Sigmoid colon (tissue), 7 donors: ENCODE measurements at places on chromosomes 2 and 18. TPM values are rescaled to one million over a fixed set of nuclear protein-coding genes. Genes with fewer than 3 reads are reported as not detected.

- no peak for DNase-seq
Observed at GRCh38 chr18:13696961-13697360, 29.4 kb downstream of the FAM210A start.

GRCh38 chr2:120403261-120403660, 57.3 kb downstream of the INHBB start:
- no peak for DNase-seq

DNA sequence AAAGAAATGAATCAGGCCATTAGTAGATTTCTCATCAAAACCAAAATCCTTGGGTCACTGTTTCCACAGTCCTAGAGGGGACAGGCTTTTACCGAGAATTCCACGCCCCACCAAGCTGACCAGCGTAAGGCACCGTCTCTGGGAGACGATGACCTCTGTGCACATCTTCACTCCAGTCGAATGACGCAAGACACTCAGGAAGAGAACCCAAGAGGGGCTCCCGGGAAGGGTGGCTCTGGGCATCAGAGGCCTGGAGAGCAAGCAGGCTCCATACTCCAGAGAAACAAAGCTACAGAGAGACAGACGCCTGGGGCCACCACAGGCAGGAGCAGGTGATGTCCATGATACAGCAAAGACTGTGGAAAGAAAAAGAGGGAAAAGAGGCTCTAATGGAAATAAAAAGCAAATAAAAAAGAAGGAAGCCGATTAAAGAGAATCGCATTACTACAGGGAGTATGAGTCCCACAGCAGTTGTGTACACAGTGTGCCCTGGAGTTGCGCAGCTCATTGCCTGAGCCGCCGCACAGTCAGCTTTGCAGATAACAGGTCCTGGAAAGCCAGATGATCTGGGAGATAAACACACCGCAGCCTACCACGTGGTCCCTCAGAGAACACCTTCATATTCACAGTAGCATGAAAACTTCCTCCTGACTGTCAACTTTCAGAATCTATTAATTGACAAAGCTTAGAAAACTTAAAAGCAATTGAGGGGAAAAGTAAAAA, 572.7 kb upstream of the SALL3 start:
- no peak for DNase-seq

DNA sequence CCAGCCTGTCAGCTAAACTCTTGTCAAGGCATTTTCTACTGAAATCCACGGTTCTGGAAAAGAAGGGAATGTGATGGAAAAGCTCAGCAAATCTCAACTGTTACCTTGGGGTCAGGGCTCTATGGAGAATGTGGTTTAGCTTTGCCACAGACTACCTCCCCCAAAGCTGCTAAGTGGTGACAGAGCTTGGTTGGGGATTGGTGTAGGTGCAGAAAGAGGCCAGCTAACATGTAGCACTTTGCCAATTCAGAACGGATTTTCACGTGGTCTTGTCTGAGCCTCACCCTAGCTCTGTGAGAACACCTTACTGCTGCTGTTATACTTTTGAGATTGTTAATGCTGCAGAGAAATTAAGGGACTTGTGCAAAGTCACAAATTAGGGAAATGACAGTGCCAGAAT, 331.1 kb downstream of the RND3 start:
- DNase-seq: no peak

The NOSTRIN gene
- 5.1 TPM for total RNA-seq

DNA sequence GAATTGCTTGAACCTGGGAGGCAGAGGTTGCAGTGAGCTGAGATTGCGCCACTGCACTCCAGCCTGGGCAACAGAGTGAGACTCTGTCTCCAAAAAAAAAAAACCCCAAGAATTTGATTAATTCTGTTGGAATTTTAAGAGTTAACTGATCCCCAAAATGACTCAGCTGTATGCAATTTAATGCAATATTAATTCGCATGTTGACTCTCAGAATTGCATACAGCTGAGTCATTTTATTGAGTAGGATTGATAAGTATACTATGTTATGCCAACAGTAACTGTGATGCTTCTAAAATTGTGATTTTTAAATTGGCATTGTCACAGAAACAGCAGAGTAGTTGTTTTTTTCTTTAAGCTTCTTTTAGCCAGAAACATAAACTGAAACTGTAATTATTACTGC, 19.6 kb downstream of the MSH2 start:
- DNase-seq: no peak

DNA sequence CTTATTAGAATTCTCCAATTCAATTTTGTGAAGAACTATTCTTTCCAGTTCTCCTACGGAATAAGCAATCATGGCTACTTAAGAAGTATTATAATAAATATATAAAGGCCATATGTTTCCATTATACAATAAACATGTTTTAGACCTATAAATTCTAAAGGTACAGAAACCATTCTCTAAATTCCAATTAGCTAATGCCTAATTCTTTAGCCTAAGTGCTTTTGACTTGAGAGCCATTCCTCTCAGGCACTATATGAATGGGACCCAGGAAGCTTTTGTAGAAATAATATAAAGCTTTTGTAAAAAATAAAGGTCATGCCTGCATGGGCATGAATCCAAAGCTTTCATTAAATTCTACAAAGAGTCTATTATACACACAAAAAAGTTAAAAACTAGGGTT, 161.0 kb upstream of the UNC80 start:
- no peak for DNase-seq

DNA sequence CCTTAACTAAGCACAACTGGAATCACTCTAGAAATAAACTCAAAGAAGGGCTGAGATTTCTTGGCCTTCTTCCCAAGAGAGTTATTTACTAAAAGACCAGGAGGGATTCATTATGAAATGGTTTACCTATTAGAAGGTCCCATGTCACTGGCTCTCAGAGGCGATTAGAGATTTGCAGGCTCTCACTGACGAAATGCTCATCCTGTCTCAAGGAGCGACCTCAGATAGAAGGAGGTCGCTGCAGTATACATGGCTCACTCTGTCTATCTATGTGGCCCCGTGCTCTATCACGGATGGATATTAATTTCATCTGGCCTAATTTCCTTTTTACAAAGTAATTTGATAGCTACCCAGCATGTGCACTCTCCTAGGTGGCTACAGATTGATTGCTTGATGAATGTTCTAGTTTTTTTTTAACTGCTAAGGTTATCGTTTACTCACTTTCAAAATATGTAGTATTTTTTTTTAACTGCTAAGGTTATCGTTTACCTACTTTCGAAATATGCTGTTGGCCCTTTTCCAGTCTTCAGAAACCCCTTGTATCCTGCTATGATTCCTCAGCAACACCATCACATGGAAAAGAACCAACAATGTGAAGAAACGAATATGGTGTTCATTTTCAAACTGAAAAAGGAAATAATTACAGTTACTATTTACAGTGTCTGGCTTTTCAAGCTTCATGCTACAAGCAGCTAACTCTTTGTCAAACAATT, 9.1 kb downstream of the SMIM21 start:
- DNase-seq: no peak

GRCh38 chr18:1350931-1351450, 446.3 kb downstream of the ADCYAP1 start:
- DNase-seq: no peak

GRCh38 chr2:15112216-15112615, 448.9 kb downstream of the NBAS start:
- no peak for DNase-seq

The EVA1A gene
- not detected for total RNA-seq

- peak; percentile 42 for DNase-seq
Observed at GRCh38 chr2:233114421-233114861, 54.3 kb downstream of the INPP5D start.

The RBM43 gene
- 11.1 TPM for total RNA-seq

DNA sequence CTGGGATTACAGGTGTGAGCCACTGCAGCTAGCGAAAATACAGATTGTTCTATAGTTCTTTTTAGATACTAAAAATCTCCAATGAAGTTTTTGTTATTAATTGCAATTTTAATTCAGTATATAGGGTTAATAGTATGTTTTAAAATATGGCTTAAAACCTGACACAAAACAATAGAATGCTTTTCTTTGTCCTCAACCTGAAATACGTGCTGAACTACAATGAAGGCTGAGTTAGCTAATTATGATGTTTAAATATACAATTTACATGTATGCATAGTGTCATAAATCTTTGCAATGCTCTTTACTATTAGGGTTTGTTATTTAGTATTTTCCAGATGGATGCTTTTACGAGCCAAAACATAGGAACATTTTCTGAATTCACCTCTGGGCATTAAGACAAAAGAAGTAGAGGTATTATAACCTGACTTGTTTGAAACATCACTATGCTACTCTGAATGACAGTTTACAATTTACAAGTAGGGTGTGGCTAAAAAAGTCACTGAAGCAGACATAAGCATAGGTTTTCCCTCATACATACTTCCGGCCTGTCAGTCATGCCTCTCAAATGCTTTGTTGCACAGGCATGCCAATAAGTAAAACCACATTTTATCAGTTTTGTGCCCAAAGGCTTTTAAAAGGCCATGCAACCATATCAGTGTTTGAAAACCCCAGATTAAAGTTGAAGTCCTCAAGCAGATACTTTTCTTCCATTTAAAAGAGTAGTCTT, 168.3 kb downstream of the OTX1 start:
- no peak for DNase-seq

The SPATA3 gene
- not detected for total RNA-seq

DNA sequence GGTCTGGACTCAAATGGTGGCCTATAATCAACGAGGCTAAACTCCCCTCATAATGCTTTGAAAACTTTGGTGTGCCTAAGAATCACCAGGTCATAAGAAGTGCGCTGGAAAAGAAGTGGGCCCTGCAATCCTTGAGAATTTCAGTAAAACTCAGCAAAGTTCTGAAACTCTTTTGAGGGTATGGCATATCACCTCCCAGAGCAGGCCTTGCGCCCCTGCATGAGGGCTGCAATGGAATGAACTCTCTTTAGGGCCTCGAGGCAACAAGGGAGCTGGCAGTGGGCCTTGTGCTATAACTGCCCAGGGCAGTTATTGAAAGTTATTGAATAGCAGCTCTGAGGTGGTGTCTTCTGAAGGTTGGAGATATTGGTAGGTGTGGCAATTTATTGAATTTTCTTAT, 34.5 kb upstream of the AFF3 start:
- DNase-seq: no peak

DNA sequence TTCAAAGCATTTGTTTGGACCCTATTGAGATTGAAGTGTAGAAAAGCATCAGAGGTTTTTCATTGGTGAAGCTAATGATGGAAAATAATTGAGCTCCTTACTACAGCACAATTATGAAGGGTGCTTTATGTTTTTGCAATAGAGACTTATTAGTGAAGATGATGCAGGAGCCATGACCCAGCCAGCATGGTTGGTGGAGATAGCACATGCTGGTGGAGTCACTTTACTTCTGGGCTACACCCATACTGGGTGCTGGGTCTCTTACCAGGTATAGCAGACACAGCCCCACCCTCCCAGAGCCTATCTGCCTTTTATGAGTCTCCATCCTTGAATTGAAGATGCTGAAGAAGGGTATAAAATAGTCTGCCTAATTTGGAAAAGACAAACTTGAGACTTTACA, 3.6 kb downstream of the ACP1 start:
- no peak for DNase-seq
